Right hindlimb (tissue), 1 donor: ENCODE measurements at places on chromosomes 5 and 9.

DNA sequence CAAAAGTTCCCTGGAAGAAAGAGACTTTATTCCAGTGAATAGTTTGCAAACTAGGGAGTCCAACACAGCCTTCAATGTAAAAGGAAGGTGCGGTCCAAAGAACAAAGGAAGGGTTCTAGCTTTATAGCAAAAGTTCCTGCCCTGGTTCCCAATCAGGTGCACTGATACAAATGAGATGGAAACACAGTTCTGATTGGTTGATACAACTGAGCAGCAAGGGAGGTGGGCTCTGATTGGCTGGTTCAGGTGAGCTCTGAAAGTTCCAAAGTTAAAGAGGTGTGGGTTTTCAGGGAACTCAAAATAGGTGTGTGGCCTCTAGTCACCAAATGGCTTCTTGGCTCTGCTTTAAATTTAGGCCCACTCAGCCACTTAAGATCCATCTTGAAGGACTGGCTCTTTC lies 43.1 kb downstream of the P4HA2 start:
- DNase-seq = no peak

GRCh38 chr5:139660923-139661814 lies 13.0 kb downstream of the CXXC5 start:
- DNase-seq = peak; percentile 64

GRCh38 chr9:98263482-98264357 lies 8.3 kb upstream of the TBC1D2 start:
- DNase-seq = peak; percentile 82

GRCh38 chr9:82419696-82420486 lies 431.3 kb downstream of the SPATA31D1 start:
- DNase-seq = no peak

GRCh38 chr5:122442938-122443337 lies 130.9 kb downstream of the SNCAIP start:
- DNase-seq = no peak

DNA sequence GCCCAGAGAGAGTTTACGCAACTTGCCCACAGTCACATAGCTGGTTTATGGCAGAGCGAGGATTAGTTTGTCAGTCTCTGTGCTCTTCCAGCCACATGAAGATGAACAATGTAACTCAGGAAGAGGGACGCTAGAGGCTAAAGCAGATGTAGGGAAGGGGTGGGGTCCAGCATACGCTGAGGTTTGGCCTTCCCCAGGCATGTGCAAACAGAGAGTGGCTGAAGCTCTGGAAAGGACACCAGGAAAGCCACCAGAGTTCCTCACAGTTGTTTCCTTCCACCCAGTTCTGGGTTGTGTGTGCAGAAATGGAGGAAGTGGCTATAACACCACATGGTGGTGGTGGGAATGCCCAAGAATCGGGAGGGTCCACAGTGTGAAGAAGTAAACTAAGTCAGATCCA lies 60.0 kb downstream of the SNX18 start:
- no peak for DNase-seq
